ENCODE measurements at places on chromosomes 6 and 20.

DNA sequence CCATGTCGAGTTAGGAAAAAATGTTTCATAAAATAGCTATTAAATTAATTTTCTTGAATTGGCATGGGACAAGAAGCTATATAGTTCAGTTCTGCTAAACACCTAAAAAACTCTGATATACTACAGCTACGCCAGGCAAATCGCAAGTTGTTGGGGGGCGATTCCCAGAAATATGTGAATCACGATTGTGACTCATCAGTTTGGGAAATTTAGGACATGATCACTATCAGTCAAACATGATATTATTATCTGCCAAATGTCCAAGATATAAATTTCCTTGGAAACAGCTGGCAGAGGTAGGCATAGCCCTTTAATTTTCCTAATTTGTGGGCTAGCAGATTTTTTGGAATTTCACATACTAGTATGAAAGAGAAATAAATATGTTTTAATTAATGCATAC lies 123.6 kb downstream of the ATXN1 start:
- no peak for DNase-seq

GRCh38 chr6:132190097-132190814 lies 211.0 kb downstream of the MOXD1 start:
- DNase-seq = peak; percentile 7

DNA sequence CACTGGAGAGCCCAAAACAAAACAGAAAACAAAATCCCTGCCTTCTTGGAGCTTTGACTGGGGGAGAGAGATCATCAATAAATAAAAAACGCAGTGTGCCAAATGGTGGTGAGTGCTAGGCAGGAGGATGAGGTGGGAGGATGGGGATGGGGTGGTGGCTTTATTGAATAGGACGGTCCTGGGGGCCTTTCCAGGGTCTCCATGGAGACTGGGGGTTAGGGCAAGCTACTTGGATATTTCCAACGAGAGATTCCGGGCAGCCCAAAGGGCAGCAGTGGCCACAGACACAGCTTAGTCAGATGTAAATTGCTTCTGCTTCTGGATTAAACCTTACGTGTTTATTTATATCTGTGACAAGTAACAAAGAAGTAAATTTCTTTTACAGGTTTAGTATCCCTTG lies 700.1 kb downstream of the QKI start:
- no peak for DNase-seq

GRCh38 chr20:60424267-60424902 lies 466.2 kb downstream of the CDH26 start:
- DNase-seq = no peak

DNA sequence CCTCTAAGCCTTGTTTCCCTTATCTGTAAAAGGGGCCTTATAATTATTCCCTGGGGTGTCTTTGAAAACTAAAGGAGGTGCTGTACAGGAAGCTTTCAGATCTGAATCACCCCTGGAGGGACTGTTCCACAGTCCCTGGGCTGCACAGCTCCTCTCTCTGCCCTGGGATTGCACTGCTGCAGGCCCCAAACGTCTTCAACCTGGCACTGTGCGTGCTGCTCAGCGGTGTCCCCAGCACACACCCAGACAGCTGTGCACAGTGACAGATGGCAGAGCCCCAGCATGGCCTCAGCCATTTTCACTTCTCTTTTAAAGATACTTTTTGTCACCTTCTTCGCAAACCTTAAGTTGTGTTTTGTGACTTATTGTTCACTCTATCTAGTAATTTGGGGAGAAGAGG lies 50.7 kb upstream of the INSM1 start:
- no peak for DNase-seq

GRCh38 chr20:38658879-38659596 lies 57.4 kb downstream of the ARHGAP40 start:
- DNase-seq = peak; percentile 52

GRCh38 chr6:140012150-140012549 lies 637.7 kb upstream of the CITED2 start:
- DNase-seq = no peak
